Suprapubic skin (tissue), 4 donors: ENCODE measurements at places on chromosomes 16 and 17. TPM values are rescaled to one million over a fixed set of nuclear protein-coding genes. Genes with fewer than 3 reads are reported as not detected.

Gene ALOX15
- 1.5 TPM for total RNA-seq

Gene PPM1E
- not detected for total RNA-seq

Gene SLC38A7
- 13.8 TPM for total RNA-seq

Gene ADAMTS18
- 0.42 TPM for total RNA-seq

Gene SYNGR3
- total RNA-seq: not detected

Gene TEX2
- total RNA-seq: 35.5 TPM

Gene LLGL2
- 114 TPM for total RNA-seq

Gene ATP2A1
- total RNA-seq: 0.72 TPM

Gene ESRP2
- total RNA-seq: 106 TPM

Gene KRTAP9-8
- not detected for total RNA-seq

Gene ARL17A
- 4.8 TPM for total RNA-seq

Gene OR1F1
- total RNA-seq: not detected

Gene GRN
- 304 TPM for total RNA-seq

Gene EIF1
- 442 TPM for total RNA-seq

Gene DYNLRB2
- 5.4 TPM for total RNA-seq

Gene OR4D1
- total RNA-seq: not detected

Gene SMTNL2
- not detected for total RNA-seq

Gene G6PC1
- total RNA-seq: not detected

Gene WSCD1
- total RNA-seq: 1.8 TPM

Gene LPO
- not detected for total RNA-seq

Gene KRTAP16-1
- total RNA-seq: 22.0 TPM
